ENCODE measurements at places on chromosomes 6 and 20.

DNA sequence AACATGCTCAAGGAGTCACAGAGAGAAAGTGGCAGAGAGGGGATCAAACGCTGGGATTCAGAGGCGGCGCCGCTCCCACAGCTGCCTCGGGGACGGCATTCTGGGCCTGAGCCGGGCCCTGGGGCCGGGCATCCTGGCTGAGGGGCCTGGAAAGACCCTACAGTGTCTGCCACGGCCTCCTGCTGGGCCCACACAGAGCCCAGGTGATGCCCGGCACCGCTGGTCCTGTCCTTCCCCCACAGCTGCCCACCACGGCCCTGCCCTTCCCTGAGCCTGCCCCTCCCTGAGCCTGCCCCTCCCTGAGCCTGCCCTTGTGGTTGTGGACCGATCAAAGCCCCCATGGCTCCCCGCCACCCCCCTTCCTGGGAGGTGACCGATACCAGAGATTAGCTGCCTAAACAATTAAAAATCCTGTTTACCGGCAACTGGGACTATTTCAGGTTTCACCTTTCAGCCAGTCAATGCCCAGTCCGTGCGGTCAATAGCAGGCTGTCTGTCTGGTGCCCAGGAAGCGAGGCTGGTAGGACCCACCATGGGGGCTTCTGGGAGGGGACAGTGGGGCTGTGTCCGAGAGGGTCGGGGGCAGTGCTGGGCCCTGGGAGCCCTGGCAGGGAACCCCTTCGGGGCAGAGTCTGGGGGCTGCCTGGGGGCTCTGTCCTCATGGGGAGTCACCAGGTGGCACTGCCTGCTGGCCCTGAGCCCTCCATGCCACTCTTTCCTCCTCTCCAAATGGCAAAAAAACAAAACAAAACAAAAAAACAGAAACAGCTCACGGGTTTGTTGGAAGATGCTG lies 55.4 kb upstream of the GATA5 start:
- no peak for DNase-seq

- no peak for DNase-seq
Measured at GRCh38 chr20:9062066-9062465, 6.8 kb upstream of the PLCB4 start.

- DNase-seq = peak; percentile 35
Measured at GRCh38 chr6:161001421-161001820, 9.9 kb downstream of the MAP3K4 start.

DNA sequence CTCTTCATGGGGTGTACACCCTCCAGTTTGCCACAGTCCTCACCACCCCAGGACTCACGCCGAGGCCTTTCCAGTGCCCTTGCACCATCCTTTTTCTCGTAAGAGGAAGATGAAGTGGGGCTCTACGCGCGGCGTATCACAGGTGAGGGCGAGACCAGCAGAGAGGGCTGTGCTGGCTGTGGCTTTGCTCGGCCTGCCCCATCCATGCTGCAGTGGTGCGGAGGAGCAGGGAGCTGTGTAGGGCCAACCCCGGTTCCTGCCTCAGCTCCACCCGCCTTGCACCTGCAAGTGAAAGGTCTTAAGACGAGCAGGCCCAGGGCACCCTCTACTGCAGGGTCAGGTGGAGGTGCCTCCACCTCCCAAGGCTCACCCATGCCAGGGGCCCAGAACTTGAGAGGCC lies 24.1 kb downstream of the RBCK1 start:
- DNase-seq = no peak

DNA sequence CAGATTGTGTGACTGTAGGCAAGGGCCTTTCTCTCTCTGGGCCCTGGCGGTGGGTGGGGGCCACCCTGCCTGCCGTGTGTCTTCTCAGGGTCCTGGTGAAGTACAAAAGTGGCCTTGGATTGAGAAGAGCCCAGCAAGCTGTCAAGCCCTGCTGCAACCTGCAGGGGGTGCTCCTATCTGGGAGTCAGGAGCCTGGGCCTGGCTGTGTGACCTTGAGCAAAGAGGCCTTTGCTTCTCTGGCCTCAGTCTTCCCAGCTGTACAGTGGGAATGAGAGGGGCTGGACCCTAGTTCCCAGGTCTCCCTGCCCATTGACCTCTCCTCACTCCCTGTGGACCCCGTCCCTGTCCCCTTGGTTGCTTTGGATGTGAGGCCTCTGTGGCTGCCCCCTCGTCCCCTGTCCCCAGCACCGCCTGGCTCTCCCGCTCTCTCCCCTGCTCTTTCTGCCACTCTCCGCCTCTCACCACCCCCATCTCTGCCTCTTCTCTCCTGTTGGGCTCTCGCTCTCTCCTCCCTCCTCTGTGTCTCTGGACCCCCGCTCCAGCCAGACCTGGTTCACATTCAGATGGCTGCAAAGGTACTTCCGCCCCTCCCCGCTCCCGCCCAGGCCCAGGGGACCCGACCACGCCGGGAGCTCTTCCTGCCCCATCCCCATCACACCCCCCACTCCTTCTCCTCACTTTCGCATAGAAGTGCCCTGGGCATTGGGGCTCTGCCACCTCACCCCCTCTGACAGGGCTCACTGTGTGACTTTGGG lies 46.7 kb downstream of the SRC start:
- peak; percentile 34 for DNase-seq

GRCh38 chr20:60313191-60313590 lies 355.0 kb downstream of the CDH26 start:
- no peak for DNase-seq

GRCh38 chr6:63447134-63447533 lies 125.1 kb upstream of the LOC128125822 start:
- no peak for DNase-seq

- DNase-seq = no peak
Measured at GRCh38 chr6:76481101-76481500, 408.6 kb upstream of the IMPG1 start.

GRCh38 chr6:27825025-27825793 lies 87.0 kb downstream of the OR2B2 start:
- DNase-seq = no peak

DNA sequence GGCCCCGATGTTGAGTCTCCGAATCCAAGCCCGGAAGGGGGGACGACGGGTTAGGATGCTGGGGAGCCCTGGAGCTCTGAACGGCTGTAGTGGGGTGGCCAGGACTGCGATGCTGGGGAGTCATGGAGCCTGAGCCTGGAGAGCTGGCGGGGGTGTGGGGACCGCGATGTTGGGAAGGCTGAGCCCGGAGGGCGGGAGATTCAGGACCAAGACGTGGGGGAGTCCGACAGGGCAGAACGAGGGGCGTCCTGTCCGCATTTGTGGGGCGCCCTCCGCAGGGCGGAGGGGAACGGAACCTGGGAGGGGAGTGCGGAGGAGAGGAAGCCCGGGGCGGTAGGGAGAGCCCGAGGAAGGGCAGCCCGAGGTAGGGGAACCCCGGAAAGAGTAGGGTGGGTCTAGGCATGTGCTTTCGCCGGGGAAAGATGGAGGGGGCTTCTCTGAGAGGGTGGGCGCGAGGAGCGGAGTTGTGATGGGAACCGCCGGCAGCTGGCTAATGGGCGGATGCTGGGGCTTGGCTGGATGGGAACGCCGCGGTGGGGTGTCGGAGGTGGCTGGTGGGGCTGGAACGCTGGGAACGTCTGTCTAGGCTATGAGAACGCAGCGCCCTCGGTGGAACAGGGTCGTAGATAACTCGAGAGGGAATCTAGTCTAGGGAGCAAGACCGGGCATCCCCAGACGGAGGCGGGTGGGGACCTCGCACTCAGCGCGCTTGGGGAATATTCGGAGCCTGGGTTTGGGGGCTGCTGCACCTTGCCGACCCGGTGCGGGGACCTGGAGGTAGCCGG lies 684 bp downstream of the PAQR8 start:
- DNase-seq = no peak
